DMS153 (cell line): ENCODE measurements at places on chromosomes 5 and 9.
A peak's percentile ranks its signal among the peaks of the same experiment; 100 is the strongest.

- DNase-seq, result no peak
Measured at GRCh38 chr5:76805821-76806505, 12.9 kb upstream of the F2RL1 start.

DNA sequence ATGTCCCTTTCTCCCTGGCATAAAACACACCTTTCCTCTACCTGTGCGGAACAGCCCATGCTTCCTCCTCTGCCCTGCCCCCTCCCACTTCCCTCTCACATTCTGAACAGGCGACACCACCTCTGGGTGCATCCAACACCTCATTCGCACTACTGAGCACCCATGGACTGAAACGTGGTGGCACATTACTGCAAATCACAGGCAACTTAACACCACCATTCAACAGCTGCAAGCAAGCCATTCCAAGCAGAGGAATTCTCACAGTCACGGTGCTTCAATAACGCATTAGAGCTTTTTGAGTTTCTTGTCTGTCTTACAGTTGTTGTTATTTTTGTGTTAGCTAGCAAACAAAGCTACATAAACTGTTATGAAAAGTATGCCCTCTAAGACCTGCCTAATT, 298.2 kb upstream of the TAS2R1 start:
- no peak for DNase-seq

DNA sequence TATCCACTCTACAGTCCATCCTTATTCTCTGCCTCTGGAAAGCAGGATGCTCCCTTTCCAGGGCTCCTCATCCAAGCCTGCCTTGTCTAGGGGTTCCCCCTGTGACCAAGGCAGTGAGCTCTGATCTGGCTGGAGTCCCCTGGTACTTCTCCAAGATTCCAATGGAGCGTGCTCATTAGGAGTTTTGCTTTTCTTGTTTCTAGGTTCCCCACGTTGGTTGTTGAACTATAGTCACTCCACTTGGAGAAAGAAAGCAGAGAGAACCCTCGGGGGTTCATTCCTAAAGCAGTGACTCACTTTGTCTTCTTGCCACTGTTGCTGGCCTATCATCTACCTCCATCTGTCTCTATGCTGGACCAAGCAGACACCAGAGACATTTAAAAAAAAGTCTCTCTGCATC, 192.6 kb downstream of the TLE4 start:
- DNase-seq, result no peak

GRCh38 chr9:127489471-127490115, 38.3 kb downstream of the LRSAM1 start:
- no peak for DNase-seq

DNA sequence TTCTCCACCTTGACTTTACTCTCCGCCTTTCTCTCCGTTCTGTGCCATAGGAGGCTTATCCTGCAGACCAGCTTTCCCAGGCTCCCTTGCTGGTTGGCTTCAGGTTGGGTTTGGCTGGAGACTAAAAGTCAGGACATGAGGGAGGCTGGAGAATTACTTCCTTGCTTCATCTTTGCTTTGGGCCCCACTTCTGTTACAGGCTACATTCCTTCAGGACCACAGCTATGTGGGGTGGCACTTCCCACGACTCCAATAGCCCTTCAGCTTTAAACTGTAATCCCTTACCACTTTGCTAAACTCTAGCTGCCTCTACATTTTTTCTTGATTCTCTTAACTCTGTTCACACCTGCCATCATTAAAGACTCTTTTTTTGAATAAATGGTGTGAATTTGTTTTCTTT, 186.7 kb upstream of the NR4A3 start:
- DNase-seq, result no peak

DNA sequence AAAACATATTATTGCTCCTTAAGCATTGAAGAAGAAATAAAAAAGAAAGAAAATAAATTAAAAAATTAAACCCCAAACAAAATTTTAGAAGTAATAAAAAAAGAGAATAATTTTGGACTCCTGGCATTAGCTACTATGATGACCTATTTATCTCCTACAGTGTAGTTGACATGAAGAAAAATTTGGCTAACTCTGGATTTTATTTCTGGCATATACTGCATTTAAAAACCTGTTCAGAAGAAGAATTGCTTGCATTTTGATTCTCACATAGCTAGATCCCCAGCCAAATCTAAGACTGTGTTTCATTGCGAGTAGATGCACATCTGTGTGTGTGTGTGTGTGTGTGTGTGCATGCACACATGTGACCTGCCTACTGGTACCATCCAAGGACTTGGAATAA, 30.1 kb upstream of the GABRG2 start:
- DNase-seq, result no peak

GRCh38 chr9:129415942-129416651, 204.8 kb downstream of the C9orf50 start:
- no peak for DNase-seq

DNA sequence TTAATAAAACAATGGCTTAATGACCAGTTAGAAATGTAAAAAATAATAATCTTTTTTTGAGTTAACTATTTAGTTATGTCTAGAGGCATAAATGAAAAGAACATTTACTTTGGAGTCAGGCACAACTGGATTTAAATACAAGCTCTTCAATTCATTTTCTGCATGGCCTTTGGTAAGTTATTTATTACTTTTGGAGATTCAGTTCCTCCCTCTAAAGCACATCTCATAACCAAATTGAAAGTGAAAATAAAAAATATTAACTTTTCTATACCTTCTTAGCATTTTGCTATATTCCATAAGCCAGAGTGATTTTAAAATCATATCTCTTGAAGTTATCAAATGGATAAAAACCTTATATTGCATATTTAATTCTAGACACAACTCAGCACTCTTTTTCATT, 434.9 kb upstream of the SMARCA2 start:
- no peak for DNase-seq

GRCh38 chr9:28923351-28923750, 1350.1 kb upstream of the C9orf72 start:
- DNase-seq, result no peak

DNA sequence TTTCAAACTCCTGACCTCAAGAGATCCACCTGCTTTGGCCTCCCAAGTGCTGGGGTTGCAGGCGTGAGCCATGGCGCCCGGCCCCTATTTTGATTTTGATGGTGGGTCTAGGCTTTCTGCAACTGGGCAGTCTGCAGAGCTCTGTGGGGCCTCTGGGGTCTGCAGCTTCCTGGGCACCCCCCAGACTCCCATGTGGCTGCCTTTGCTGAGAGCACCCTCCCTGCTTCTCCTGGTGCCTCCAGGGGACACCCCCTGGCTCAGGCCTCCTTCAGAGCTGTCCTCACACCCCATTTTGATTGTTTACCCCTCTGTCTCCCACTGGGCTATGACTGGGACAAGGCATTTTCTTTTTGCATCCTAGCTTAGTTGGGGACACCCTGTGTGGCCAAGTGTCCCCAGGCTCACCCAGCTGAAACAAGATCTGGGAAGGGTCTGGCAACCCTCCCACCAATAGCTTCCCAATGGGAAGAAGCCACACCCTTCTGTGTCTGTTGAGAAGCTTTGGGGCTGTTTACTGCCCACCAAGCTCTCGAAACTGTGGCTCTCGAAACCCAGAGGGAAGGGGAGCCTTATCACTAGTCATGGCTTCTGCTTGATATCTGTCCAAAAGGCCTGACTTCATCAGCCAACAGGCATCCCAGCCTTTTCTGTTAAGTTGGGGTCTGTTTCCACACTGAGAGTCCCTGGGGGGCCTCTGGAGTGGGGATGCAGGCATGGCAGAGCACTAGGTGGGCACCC, 204.4 kb upstream of the IER5L start:
- DNase-seq, result peak; percentile 40

- no peak for DNase-seq
Measured at GRCh38 chr9:130034570-130034969, 8.4 kb downstream of the FNBP1 start.

DNA sequence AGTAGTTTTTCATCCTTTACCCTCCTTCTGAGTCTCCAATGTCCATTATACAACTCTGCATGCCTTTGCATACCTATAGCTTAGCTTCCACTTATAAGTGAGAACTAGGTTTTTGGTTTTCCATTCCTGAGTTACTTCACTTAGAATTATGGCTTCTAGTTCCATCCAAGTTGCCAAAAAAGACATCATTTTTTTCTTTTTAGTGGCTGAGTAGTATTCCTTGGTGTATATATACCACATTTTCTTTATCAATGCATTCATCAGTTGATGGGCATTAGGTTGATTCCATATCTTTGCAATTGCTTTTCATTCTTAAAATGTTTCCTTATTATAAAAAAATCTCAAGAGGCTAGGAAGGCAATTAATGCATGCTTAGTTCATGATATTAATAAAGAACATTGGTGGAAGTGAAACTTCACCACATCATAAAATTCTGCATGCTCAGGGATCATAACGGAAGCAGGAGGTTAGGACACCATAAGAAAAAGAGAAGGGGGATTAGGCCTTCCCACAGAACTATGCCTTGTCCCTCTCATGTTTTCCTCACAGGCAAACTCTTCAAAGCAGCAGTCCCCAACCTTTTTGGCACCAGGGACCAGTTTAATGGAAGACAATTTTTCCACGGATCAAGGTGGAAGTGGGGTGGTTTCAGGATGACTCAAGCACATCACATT, 105.2 kb downstream of the FRMD3 start:
- DNase-seq, result no peak

GRCh38 chr5:164741376-164741775, 1236.0 kb downstream of the MAT2B start:
- no peak for DNase-seq

GRCh38 chr5:180810210-180810958, 7.8 kb upstream of the MGAT1 start:
- DNase-seq, result peak; percentile 66

GRCh38 chr5:172107571-172107970, 80.5 kb downstream of the STK10 start:
- DNase-seq, result no peak

DNA sequence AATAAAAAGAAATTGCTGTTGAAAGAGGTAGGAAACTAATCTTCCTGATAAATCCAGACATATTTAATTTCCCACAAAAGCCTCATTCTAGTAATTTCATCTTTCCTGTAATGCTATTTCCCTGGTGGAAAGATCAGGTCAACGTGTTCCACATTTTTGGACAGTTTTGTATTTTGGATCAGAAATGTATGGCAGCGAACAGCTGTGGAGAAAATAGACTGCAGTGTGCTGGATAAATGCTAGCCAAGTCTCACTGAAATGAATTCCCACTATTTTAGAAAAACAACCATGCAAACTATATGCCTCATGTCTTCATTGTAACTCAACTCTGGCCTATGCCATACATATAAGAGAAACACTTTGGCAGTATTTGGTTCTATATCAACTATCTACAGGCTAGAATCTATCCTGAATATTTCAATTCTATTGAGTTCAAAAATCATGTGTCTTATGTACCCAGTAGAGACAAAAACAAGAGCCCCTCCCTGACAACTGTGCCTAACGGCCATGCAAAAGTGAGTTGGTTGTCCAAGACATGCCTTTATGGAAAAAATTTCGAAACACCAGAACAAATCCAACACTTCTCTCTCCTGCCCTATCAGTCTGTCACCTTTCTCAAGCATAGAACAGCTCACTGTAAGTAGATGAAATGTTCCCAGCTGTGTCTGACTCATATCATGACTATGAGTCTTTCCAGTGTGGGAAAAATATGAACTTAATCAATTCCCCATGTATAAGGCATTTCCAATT, 191.3 kb upstream of the NREP start:
- no peak for DNase-seq

DNA sequence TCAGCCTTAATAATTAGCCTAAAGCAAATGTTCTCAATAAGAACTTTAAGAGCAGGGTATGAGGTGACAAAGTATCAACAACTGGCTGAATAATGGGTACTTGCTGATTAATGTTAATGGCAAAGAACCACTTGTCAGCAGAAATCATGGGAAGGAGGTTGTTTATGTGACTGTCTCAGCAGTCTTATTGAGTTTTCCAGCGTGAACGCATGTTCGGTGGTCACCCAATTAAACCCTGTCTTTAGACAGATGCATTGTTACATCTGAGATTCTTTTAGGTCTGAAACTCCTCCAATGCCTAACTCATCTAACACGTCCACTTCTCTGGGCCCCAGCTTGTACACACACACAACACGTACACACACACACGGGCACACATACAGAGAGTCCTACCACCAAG, 18.2 kb upstream of the TSSK1B start:
- no peak for DNase-seq

DNA sequence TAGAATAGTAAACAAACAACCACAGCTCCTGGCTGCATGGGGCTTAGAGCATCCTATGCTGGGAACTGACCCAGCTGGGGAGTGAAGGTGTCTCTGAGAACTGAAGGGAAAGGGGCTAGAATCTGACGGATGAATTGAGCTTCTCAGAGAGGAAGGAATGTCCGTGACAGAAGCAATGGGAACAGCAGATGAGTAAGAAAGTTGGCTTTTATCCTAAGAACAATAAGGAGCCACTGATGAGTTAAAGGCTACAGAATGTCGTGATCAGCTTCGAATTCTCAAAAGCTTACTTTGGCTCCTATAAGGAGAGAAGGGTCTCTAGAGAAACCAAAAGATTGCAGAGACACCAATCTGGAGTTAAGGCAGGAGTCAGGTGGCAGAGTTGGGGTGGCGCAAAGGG, 52.6 kb downstream of the EBF1 start:
- no peak for DNase-seq

DNA sequence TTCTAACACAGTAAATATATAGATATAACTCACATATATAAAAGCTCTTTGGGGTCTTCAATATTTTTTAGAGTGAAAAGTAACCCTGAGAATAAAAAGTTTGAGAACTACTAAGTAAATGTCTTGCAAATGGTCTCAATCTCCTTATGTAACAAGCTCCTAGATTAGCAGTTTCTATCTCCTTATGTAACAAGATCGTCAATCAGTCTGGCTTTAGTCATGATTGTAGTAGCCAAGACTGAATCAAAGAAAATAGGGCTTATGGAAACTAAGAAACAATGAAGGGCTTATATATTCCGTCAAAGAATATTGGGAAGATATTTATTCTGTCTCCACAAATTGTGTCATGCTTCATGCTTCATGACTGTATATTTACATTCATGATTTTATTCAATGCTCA, 22.4 kb upstream of the FREM1 start:
- DNase-seq, result no peak

GRCh38 chr9:28264368-28264767, 691.1 kb upstream of the C9orf72 start:
- DNase-seq, result no peak

- DNase-seq, result no peak
Measured at GRCh38 chr9:36942891-36943290, 91.2 kb downstream of the PAX5 start.

GRCh38 chr9:21294904-21295538, 10.1 kb downstream of the IFNA5 start:
- DNase-seq, result no peak

DNA sequence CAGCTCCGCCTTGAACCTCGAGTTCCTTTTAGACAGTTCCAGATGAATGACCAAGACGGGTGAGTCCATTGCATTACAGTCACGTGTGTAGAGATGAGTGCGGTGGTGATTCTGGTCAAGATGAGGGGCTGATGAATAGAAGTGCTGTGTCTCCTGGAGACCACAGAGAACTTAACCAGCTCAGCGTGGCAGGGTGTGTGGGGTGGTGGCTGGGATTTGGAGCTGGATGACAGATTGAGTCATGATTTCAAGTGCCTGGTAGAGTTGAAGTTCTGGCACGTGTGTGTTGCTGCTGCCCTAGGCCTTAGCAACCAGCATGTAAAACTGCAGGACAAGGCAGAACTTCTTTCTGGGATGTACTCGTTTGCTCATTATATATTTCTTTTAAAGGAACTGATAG, 53.3 kb downstream of the PRRC2B start:
- DNase-seq, result no peak
